ENCODE measurements at places on chromosomes 5 and 9.

GRCh38 chr9:30591461-30591860, 1793.0 kb upstream of the ACO1 start:
- no peak for DNase-seq

DNA sequence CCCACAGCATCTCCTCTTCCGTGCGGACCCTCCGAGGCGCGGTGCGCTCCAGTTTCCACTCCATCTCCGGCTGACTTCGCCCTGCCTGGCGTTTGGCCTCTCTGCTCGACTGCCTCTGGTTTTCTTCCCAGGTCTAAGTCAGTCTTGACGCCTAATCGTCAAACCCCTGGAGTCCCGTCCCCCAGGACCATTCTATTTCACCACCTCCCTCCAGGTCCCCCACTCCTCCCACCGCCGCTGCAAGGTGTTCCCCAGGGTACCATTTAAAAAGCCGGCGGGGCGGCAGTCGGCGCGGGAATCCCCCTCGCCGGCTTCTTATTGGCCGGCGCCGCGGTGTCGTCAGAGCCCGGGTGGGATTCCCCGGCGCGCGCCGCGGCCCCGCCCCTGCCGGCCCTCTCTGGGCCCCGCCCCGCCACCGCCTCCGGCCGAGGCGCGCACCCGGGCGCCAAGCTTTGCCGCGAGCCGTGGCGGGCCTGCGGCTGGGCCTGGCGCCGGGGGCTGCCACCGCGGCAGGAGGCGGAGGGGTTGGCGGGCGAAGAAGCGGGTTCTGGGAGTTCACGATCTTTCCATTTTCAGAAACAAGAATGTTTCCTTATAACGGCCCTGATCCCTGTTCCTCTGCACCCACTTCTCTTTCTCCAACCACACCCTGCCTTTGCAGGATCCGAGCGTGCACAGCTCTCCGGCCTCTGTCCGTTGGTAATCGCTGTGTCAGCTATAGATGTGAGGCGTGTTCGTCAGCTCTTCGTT, at the start of gene CDC20B:
Gene CDC20B (minus strand): TSS at position 241 of the 750 bp plus-strand sequence. CDS start 177 bp downstream, at position 64.
- peak; percentile 91 for DNase-seq

GRCh38 chr5:93154535-93154934, 426.5 kb downstream of the NR2F1-AS1 start:
- DNase-seq, result no peak

GRCh38 chr9:22237497-22238363, 208.9 kb upstream of the DMRTA1 start:
- no peak for DNase-seq

GRCh38 chr9:132986114-132986513, 7.6 kb downstream of the GFI1B start:
- no peak for DNase-seq

Measured in GM23338 (cell line).